Hepatocyte (in vitro differentiated cells): ENCODE measurements at places on chromosomes 2 and 18.

- no peak overlapping the region for H3K27ac ChIP-seq
- no peak for DNase-seq
- H3K27me3 ChIP-seq, result no peaks in the 10 kb centered on the region
- H3K4me3 ChIP-seq, result no peak overlapping the region
- no peaks in the 10 kb centered on the region for H3K4me1 ChIP-seq
- no peaks in the 10 kb centered on the region for H3K36me3 ChIP-seq
These were observed 1045.0 kb upstream of the DDX18 start for GRCh38 chr2:116769514-116769913.

DNA sequence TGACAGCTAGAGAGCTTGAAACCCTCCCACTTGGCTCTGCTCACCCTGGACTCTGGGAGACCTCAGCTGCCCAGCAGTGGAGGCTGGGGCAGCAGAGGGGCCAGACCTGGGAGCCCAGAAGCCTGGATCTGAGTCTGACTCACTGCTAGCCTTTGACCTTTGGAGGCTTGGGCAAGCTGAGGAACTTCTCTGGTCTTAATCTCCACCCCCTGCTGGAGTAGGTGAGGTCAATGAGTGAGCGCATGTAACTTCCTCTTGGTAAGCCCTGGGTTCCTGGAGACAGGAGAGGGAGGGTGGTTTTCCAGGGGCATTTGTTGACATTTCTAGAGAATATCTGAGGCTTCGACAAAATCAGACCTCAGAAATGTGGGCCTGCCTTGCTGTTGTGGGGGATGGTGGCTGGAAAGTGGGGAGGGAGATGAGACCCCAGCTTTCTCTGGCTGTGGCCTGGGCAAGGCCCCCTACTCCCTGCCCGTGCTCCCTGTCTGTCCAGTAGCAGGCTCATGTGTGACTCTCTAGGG is 73.0 kb upstream of the YWHAQ start:
- no peaks in the 10 kb centered on the region for H3K27me3 ChIP-seq
- peaks cover 18% of the 10 kb centered on the region for H3K4me1 ChIP-seq
- no peaks in the 10 kb centered on the region for H3K36me3 ChIP-seq
- DNase-seq, result peak; percentile 83
- no peak overlapping the region for H3K4me3 ChIP-seq

GRCh38 chr2:222653280-222653679 is 2.6 kb downstream of the FARSB start:
- H3K27me3 ChIP-seq, result no peaks in the 10 kb centered on the region
- no peaks in the 10 kb centered on the region for H3K4me1 ChIP-seq
- no peak overlapping the region for H3K27ac ChIP-seq
- H3K36me3 ChIP-seq, result no peaks in the 10 kb centered on the region
- no peak for DNase-seq

- no peaks in the 10 kb centered on the region for H3K4me1 ChIP-seq
- H3K36me3 ChIP-seq, result no peaks in the 10 kb centered on the region
- no peak overlapping the region for H3K4me3 ChIP-seq
- no peak overlapping the region for H3K27ac ChIP-seq
These were observed 36.4 kb upstream of the SLC1A4 start for GRCh38 chr2:64952511-64953482.
